Activated naive CD8-positive, alpha-beta T cell treated with anti-CD3 and anti-CD28 coated beads for 36 hours (primary cell): ENCODE measurements at places on chromosomes 6 and 20.

- no peak for DNase-seq
These were observed 7.0 kb downstream of the SNX5 start for GRCh38 chr20:17961587-17961940.

DNA sequence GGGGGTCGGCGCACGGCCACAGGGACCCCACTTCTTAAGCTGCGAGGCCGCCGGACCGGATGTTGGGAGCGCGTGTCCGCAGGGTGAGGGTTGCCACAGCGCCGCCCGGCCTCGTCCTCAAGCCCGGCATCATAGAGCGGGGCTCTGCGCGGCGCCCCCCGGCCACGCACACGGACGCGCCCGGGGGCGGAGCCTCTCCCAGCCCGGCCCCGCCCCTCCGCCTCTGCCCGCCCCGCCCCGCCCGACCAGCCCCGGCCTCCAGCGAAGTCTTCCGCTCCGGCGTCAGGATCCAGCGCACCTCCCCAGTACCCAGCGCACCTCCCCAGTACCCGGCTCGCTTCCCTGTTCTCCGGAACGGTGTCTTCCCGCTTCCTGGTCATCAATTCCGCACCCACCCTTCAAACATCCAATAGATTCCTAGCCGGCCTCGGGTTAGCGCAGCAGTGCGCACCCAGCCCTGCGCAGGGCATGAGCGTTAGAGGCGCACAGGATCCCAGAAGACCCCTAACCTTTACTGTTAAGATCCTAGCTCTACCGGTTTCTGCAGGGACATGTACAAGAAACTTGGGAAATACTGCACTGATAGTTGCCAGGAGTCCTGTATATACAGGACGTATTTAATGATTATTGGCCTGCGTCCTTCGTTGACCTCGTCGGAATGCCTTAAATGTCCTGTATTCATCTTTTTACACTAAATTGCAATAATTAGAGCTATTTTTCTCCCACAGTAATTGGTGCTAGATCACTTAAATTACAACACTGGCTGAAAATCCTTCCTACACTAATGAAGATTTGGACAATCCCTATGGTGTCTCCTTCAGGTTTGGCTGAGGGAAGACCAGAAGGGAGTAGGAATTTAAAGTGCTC, 535 bp upstream of the DNAAF9 start:
- peak; percentile 66 for DNase-seq

- DNase-seq, result no peak
These were observed 243.9 kb upstream of the TCF21 start for GRCh38 chr6:133644892-133645619.

DNA sequence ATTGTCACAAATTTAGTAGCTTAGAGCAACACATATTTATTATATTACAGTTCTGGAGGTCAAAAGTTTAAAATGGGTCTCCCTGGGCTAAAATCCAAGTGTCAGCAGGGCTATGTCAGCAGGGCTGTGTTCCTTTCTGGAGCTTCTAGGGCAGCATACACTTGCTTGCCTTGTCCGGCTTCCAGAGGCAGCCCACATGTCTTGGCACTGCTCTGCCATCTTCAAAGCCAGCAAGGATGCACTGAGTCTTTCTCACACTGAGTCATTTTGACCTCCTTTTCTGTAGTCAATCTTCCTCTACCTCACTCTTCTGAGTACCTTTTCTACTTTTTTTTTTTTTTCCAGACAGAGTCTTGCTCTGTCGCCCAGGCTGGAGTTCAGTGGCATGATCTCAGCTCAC, 39.0 kb downstream of the ADGRF4 start:
- DNase-seq, result no peak
